DMS153 (cell line): ENCODE measurements at places on chromosomes 6 and 20.

GRCh38 chr6:166162599-166163342 is 4.9 kb downstream of the TBXT start:
- DNase-seq: no peak

DNA sequence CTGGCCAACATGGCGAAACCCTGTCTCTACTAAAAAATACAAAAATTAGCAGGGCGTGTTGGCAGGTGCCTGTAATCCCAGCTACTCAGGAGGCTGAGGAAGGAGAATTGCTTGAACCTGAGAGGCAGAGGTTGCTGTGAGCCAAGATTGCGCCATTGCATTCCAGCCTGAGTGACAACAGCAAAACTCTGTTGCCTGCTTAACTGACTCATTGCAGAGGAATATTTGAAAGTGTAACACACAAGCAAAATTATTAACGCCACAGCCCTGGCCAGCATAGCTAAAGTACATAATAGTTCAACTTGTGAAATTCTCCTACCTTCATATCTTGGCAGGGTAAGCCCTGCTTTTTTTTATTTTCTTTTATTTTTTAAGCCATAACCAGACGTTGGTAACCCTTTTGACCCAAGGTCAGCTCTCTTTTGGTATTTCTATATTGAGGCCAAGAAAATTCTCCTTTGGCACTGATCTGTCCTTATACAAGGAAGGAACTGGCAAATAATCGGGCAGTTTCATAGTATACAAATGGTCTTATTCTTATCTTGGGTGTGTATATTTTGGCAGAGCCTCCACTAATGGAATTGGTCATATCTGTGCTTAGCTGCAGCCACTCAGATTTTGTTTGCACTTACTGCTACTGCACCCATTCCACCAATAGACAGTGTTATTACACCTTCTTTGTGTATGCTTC is 4.0 kb upstream of the ADGRF5 start:
- no peak for DNase-seq

GRCh38 chr20:60261333-60261732 is 303.1 kb downstream of the CDH26 start:
- DNase-seq: no peak

DNA sequence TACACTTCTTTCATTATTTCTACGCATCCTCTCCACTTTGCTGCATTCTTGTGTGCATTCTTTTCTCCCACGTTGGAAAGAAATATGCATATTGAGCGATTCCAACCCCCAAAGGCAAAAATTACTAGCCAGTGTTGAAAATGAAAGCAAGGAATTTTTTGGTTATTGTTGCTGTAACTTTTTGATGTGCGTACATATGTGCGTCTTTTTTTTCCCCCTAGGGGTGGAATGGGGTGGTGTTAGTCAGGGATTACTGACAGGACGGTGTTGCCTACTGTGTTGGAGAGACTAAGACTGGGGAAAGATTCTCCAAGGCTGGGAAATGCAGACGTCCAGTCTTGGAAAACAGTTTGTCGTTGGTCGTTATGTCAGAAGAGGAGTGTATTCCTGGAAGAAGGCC is 44.2 kb upstream of the ESR1 start:
- no peak for DNase-seq

GRCh38 chr20:60052322-60052721 is 94.1 kb downstream of the CDH26 start:
- DNase-seq: no peak

DNA sequence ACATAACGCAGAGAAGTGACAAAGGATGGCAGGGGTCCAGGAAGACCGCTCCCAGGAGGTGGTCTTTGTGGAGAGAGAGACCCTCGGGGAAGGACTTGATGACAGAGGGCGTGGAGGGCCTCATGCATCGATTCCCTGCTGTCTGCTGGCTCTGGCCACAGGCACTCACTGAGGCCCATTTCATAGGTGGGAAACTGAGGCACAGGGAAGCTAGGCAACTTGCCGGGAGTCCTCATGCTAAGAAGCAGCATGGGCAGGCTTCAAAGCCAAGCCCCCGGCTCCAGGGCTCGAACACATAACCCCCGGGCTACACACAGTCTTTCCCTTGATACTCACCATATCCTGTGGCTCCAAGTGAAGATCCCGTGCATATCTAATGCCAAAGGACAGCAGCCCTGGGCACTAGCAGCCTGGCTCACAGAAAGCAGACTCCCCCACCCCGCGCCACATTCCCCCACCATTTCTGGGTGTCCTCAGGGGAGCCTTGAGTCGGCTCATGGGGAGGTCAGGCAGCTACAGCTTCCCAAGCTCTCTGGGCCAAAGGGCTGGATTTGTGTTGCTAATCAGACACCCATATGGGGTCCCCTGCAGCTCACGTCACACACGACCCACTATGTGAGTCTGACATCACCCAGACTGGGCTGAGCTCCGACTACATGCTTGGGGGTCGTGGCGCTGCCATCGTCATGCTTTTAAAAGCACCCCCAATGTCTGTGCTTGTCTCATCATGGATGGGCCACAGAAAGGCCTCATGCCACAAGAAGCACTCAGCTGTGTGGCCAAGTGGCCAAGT is 130.9 kb upstream of the PMEPA1 start:
- DNase-seq: no peak

DNA sequence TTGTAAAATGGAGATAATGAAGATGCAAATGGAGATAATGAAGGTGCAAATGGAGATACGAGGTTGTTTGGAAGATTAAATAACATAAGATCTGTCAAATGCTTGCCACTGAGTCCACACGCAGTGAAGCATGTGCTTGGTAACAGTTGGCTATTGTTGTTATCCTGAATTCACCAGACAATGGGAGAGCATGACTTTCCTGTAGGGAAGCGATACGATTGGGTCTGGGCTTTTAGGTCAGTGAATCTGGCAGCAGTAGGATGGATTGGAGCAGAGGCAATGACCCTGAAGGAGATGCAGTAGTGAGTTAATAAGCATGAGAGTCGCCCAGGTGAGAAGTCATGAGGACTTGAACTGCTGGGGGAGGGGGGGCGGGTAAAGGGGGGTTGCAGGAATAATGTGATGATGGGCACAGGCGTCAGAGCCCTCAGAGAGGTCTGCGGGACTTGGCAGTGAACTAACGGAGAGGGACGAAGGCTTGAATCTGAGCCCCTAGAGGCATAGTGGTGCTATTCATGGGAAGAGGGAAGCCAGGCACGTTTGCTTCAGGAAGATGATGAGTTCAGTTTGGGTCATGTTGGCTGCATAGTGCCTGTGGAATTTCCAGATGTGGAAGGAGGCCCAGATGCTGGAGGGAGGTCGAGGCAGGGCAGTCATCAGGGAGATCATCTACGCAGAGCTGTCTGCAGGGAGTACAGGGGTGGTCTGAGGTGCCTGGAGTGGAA is 55.4 kb downstream of the ZDHHC14 start:
- DNase-seq: no peak

DNA sequence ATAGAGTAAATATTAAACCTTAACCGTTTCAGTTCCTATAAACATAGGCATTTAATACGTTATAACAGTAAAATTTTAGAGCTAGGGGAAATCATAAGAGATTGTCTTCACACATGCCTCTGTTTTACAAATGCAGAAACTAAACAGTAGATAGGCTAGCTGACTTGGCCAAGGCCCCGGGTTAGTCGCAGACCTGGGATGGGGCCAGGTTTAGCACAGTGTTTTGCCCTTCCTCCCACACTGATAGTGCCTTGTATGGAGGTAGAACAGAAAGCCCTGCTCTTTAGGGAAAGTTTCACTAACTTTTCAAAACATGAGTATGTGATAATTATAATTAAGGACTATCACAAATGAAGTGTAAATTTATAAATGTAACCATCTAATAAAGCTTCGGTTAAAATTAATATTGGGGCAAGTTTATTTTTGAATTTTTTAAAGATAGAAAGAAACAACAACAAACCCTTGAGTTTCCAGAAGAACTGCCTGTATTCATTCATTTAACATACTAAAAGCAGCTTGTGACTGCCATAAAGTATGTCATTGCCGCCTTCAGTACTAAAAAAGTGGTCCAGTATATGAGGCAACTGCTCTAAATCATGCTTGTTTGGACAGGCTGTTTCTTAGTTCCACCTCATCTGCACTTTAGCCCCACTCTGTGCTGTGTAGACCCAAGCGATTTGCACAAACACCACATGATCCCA is 62.5 kb upstream of the LOC128125822 start:
- DNase-seq: no peak

GRCh38 chr6:37005061-37005810 is at the start of gene FGD2:
Gene FGD2 (plus strand): TSS chr6:37005655. CDS start chr6:37005818, 163 bp downstream.
- DNase-seq: no peak

DNA sequence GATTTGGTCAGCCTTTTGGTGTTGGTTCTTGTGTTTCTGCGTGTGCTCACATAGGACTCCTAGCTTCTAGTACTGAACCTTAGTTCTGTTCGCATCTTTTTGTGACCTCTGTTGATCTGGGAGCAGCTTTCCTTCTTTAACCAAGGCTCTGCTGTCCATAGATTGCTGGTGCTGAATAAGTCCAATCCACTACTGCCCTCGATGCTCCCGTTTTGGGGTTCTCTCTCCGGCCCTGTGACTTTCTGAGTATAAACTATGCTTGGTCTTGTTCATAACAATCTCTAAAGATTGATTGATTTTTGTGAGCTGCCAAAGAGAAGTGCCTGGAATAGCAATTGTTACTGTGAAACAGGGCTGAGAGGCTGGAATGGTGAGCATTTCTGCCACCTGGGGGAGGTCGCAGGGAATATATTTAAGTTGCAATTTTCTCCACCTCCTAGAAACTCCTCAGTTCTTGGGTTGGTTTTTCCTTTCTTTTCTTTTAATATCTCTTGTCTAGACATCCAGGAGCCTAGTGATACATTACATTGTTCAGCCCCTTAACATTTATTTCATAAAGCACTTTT is 422.9 kb upstream of the CHD6 start:
- no peak for DNase-seq

GRCh38 chr6:15961635-15962448 is 167.0 kb upstream of the MYLIP start:
- DNase-seq: no peak

GRCh38 chr20:43550456-43550855 is 8.4 kb upstream of the SGK2 start:
- DNase-seq: no peak

DNA sequence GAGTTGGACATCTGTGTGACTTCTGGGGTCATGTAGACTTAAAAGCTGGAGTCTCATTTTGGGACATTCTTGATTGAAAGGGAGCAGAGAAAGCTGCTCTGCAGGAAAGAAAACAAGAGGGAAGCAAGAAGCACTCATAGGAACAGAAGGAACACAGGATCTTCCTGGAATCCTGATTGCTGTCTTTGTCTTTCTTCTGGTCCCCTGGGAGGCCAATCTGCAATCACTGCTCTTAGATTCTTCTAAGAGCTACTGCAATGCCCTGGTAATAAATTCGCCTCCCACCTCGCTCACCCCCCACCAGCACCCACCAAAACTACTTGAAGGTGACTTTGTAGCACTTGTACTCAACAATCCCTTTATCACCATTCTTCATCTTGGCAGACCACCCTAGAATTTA is 51.8 kb downstream of the SLC35B3 start:
- no peak for DNase-seq

DNA sequence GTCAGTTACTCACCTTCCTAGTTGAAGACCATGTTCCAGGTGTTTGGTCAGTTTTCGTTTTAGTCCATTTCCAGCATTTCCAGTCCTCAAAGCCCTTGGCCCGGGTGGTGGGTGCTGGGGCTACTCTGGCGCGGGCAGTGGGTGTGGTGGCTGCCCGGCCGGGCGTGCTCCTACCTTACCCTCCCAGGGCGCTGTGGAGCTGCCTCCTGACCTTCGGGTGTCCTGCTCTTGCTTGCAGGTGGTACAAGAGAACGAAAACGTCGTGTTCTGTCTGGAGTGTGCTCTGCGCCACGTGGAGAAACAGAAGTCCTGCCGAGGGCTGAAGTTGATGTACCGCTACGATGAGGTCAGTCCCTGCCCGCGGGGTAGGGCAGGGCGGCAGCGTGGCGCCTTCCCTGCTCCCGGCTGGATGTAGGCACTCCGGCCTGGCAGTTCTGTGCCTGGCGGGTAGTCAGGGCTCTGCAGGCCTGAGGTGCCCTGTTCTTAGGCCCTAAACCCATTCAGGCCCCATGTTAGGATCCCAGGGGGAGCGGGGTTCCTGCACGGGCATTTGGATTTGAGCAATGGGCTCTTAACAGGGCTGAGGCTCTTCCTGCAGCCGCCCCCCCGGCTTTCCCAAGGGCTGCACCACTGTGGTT is 145.8 kb downstream of the DTNBP1 start:
- no peak for DNase-seq

DNA sequence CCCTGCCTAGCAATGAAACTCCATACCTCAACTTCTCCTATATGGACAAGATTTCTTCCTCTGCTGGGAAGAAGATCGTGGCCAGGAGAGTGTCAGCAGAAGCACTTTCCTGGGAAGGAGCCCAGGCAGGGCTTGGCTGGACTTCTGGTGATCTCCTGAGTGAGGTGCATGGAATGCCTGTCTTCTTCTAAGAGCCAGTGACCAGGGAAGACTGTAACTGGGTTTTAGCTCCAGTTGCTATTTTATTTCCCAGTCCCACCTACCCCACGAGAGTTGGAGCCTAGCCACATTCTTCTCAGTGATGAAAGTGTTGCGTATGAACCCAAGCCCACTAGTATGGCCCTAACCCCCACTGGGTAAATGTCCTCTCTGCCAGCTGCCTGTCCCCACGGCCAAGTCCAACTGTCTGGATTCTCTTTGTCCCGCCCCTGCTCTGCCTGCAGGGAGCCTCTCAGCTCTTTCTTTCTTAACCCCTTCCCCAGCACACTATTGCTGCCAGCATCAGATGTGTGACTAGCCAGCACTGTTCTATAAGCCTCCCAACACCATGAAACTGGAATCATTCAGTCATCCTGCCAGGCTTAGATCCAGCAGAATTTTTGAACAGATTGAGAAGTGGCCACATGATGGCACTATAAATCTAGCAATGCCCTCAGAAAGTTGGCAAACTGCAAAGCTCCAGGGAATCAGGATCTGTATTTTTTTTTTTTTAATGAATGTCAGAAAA is 69.8 kb upstream of the FAM184A start:
- DNase-seq: peak; percentile 10

- DNase-seq: no peak
Measured at GRCh38 chr6:159008656-159009288, 8.8 kb upstream of the RSPH3 start.

DNA sequence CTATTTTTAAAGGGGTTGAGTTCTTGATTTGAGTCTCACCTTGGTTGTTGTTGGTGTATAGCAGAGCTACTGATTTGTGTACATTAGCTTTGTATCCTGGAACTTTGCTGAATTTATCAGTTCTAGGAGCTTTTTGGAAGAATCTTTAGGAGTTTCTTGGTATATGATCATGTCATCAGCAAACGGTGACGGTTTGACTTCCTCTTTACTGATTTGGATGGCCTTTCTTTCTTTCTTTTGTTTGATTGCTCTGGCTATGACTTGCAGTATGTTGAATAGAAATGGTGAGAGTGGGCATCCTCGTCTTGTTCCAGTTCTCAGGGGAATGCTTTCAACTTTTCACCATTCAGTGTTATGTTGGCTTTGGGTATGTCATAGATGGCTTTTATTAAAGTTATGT is 64.0 kb downstream of the CDYL start:
- DNase-seq: no peak

DNA sequence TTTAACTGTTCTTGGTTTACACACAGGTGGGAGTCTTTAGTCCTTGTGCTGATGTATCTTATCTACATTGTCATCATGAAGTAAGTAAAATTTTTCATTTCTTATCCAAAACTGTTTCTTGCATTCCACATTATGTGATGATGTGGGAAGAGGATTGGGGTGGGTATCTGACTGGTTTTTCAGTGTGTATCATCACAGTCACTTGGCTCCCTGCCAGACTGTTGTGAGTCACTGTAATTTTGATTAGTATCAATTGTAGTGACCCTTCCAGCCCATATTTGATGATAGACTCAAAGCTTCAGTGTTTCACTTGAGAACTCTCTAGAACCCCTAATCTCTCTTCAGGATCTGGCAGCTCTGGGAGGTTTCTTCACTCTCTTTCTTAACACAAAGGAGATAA is 84.5 kb upstream of the RIN2 start:
- no peak for DNase-seq
